Ovary (tissue), 10 donors: ENCODE measurements at places on chromosomes 5 and 9. TPM values are rescaled to one million over a fixed set of nuclear protein-coding genes. Genes with fewer than 3 reads are reported as not detected.
A peak's percentile ranks its signal among the peaks of the same experiment; 100 is the strongest.

DNA sequence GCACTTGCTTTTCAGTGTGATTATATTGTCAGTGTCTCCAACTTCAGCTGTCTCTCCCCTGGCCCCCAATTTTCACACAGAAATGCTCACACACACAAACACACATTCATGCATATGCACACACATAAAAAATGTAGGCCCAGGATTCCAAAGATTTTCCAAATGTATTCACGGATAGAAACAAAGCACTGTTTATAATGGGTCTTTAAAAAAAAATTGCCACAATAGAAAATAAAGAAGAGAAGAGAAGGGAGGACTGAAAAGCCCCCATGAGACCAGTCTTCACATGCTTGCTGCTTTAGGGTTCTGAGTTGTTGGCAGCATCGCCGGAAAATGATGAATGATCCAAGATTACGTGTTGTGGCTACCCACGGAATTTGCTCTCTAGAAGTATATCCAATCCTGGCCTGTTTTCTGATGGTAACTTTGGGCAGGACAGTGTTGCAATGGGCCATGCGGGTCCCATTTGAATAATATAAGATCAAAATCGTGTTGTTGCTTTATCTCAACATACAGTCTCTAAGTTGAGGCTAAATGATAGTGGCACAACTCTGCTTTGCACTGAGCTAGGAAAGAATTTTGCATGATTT lies 36.2 kb upstream of the ACO1 start:
- H3K4me1 ChIP-seq: no peaks in the 10 kb centered on the region
- DNase-seq: no peak
- H3K27ac ChIP-seq: no peak overlapping the region
- H3K27me3 ChIP-seq: no peaks in the 10 kb centered on the region
- H3K36me3 ChIP-seq: no peaks in the 10 kb centered on the region

DNA sequence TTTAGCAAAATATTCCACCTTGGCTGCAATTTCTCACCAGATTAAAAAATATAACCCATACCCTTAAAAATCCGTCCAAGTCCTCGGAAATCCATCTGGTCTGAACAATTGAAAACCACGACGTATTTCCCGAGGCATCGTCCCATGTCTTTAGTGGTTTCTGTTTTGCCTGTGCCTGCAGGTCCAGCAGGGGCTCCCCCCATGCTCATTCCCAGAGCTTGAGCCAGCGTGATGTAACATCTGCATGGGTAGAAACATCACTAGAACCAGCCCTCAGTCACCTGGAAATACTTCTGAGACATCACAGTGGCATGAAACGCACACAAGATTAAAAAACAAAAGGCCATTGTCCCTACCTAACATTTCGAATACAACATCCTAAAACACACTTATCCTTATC lies 114.0 kb downstream of the DNAH5 start:
- H3K27me3 ChIP-seq: no peaks in the 10 kb centered on the region
- H3K4me3 ChIP-seq: no peak overlapping the region
- H3K4me1 ChIP-seq: no peaks in the 10 kb centered on the region
- H3K36me3 ChIP-seq: no peaks in the 10 kb centered on the region

DNA sequence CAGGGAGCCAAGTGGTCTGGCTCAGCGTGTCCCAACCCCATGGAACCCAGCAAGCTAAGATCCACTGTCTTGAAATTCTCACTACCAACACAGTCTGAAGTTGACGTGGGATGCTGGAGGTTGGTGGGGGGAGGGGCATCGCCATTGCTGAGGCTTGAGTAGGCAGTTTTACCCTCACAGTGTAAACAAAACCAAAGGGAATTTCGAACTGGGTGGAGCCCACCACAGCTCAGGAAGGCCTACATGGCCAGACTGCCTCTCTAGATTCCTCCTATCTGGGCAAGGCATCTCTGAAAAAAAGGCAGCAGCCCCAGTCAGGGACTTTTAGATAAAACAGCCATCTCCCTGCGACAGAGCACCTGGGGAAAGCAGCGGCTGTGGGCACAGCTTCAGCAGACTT lies 17.1 kb upstream of the FBXL17 start:
- H3K27me3 ChIP-seq: no peaks in the 10 kb centered on the region
- no peak overlapping the region for H3K27ac ChIP-seq
- DNase-seq: no peak

- no peaks in the 10 kb centered on the region for H3K27me3 ChIP-seq
- DNase-seq: no peak
- H3K4me1 ChIP-seq: no peaks in the 10 kb centered on the region
- no peaks in the 10 kb centered on the region for H3K36me3 ChIP-seq
Measured at GRCh38 chr5:64971513-64971912, 202.8 kb downstream of the CWC27 start.

DNA sequence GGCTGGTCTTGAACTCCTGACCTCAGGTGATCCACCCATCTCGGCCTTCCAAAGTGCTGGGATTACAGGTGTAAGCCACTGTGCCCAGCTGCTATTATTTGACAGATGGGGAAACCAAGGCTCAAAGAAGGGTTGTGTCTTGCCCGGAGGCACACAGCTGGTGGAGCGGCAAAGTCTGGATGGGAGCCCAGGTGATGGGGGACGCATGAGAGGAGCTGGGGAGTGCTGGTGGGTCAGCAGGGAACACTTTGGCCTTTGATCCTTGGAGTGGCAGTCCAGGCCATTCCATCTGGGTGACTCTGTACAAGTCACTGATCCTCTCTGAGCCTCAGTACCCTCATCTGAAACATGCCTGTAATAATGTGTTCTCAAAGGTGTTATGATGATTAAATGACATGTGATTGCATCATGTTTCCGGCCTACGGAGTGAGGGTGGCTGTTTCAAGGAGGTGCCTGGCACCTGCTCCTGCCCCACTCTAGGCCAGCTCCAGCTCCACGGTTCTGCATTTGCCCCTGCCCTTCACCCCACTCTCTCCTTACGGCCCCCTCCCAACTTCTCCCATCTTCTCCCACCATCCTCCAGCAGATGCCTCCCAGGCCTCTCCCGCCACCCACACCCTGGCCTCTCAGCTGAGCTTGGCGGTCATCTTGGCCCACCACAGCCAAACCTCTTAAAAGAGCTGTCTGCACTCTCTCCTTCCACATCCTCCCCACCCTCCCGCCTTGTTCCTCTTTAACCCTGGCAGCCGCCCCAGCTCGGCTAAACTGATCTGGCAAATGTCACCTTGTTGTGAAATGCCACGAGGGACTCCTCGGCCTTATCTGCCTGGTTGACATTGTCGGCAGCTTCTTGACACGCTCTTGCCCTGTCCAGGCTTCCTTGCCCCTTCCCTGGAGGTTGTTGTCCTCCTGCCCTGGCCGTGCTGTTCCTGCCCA lies 5.5 kb upstream of the DBN1 start:
- DNase-seq: peak; percentile 82
- H3K4me3 ChIP-seq: no peak overlapping the region
- no peaks in the 10 kb centered on the region for H3K36me3 ChIP-seq
- H3K4me1 ChIP-seq: peaks cover 19% of the 10 kb centered on the region
- peak overlapping the region; percentile 36 for H3K27ac ChIP-seq

DNA sequence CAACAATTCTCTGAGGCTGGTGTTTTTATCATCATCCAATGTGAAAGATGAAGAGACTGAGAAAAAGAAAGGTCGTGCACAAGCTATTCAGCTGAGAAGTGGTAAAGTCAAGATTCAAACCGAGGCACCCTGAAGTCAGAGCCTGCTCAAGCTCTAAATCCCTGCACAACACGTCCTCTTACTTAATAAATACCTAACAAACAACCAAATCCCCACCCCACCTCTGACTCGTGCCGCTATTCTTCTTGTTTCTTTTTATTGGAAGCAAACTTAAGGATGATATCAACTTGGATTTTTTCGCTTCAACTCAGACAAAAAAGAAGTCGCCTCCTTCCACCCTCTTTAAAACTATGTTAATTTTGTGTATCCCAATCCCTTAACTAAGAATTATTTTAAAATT lies 140.2 kb downstream of the CEP120 start:
- H3K27ac ChIP-seq: no peak overlapping the region
- H3K4me3 ChIP-seq: no peak overlapping the region

DNA sequence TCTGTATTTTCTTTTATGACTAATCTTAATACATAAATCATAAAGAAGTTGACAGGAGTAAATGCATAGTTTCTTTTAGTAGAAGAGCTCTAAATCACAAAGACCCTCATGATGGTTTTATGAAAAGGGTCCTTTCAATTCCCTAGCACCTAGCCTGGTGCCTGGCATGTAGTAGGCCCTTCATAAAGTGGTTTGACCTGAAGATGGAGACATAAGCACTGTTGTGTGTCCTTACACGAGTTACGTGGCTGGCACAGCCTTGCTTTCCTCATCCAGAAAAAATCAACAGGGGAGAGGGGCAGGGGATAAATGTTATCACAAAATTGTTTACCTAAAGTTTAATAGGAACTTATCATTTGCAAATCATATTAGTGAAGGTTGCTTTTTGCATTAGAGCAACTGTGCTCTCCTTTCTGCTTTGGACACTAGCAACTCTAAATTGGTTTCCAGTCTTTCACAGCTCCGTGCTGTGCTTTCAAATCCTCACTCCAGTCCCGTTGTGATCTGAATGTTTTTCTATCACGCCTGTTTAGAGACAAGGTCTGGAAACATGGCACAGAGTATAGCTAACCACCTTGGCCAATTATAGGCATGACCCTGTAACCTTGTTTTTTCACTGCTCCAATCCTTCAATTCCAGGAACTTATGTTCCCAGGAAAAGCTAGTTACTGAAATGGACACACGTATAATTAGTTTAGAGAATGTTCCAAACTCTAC lies 55.7 kb downstream of the ARL15 start:
- no peak overlapping the region for H3K4me3 ChIP-seq
- no peaks in the 10 kb centered on the region for H3K27me3 ChIP-seq

GRCh38 chr9:135604437-135605237 lies 34.7 kb downstream of the GLT6D1 start:
- no peak overlapping the region for H3K4me3 ChIP-seq
- no peaks in the 10 kb centered on the region for H3K36me3 ChIP-seq
- H3K4me1 ChIP-seq: peaks cover 4% of the 10 kb centered on the region
- H3K27me3 ChIP-seq: no peaks in the 10 kb centered on the region
- DNase-seq: no peak

DNA sequence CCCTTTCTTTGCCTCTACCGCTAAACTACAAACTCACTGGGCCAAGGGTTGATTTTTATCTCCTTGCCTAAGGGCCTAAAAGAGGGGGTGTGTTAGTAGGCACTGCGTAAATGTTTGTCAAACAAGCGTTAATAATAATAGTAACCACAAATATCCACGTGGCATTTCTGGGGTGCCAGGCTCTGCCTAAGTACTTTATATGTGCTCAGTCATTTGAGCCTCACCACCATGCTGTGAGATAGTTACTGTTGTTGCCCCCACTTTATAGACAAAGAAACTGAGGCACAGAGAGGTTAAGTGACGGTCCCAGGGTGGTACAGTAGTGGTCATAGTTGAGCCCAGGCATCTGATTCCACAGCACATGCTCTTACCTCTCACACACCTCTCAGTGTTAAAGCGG lies 52.4 kb downstream of the ERGIC1 start:
- no peaks in the 10 kb centered on the region for H3K27me3 ChIP-seq
- H3K27ac ChIP-seq: peak overlapping the region; percentile 9

- H3K36me3 ChIP-seq: no peaks in the 10 kb centered on the region
- no peak overlapping the region for H3K4me3 ChIP-seq
Measured at GRCh38 chr5:67432606-67433005, 236.0 kb upstream of the CD180 start.

GRCh38 chr9:105663914-105664313 lies 1.7 kb downstream of the TAL2 start:
- no peak overlapping the region for H3K27ac ChIP-seq
- H3K36me3 ChIP-seq: no peaks in the 10 kb centered on the region
- H3K27me3 ChIP-seq: no peaks in the 10 kb centered on the region
- no peak for DNase-seq

DNA sequence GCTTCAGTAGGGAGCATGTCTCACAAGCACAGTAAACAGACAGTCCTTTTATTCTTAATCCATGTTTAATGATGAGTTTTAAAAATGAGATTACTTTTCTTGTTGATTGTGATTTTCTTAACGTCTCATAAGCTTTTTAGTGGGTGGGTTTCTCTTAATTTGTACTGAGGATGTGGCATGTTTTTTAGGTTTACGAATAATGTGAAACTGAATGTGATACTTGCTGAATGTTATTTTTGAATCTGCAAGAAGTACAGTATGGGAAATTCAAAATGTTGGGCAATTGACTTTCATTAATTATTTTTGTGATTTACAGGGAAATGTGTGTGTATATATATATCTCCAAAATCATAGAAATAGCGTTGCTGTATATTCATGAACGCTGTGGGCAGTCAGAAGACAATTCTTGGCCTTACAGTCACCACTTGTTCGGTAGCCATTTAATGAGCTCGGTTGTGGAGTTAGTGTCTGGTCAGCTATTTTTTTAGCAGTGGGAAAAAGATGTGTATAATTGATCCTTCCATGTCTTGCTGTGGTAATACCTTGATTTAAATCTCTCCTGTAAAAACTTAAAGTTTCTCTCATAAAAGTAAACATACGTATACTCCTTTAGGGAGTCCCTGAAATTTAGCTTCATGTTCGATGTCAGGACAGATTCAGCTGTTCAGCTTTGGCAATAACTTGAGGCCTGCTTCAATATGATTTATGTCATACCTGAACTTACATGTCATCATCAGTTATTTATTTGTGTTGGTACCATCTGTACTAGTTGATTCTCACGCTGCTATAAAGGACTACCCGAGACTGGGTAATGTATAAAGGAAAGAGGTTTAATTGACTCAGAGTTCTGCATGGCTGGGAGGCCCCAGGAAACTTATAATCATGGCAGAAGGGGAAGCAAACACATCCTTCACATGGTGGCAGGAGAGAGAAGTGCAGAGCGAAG lies 15.0 kb downstream of the ICE1 start:
- no peak overlapping the region for H3K4me3 ChIP-seq
- no peak overlapping the region for H3K27ac ChIP-seq
- H3K36me3 ChIP-seq: no peaks in the 10 kb centered on the region

- no peak overlapping the region for H3K4me3 ChIP-seq
- peaks cover 2% of the 10 kb centered on the region for H3K4me1 ChIP-seq
- no peaks in the 10 kb centered on the region for H3K36me3 ChIP-seq
- H3K27ac ChIP-seq: no peak overlapping the region
- H3K27me3 ChIP-seq: no peaks in the 10 kb centered on the region
- no peak for DNase-seq
Measured at GRCh38 chr9:127635201-127635735, 23.2 kb downstream of the STXBP1 start.

DNA sequence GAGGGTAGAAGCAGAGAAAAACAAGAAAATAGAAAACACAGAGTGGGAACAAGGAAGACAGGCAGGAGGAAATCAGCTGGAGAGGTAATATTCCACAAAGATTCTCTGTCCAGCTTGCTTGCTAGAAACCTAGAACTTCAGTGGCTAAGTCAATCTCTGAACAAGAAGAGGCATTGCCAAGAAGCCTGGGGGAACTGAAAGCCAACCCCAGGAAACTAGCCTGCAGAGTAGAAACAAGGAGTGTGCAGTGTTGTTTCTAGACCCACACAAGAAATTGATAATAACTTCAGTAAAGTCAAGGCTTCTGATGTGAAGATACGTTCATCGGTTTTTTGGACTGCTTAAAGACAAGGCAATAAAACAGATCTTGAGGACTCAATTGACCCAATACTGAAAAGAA lies 234.5 kb upstream of the MAP3K1 start:
- peaks cover 4% of the 10 kb centered on the region for H3K4me1 ChIP-seq
- no peak overlapping the region for H3K4me3 ChIP-seq
- H3K27me3 ChIP-seq: no peaks in the 10 kb centered on the region
- DNase-seq: no peak
- H3K36me3 ChIP-seq: no peaks in the 10 kb centered on the region

TMEM141 gene
- 43.1 TPM for total RNA-seq

FLT4 gene
- 10.2 TPM for total RNA-seq

FGF10 gene
- 24.0 TPM for total RNA-seq

COL15A1 gene
- 51.6 TPM for total RNA-seq

IL33 gene
- 3.1 TPM for total RNA-seq

IRX1 gene
- not detected for total RNA-seq

FCHO2 gene
- 34.4 TPM for total RNA-seq

PCDHB12 gene
- 6.9 TPM for total RNA-seq

RANBP3L gene
- 0.17 TPM for total RNA-seq
